Suprapubic skin (tissue), 4 donors: ENCODE measurements at places on chromosomes 1 and 21. TPM values are rescaled to one million over a fixed set of nuclear protein-coding genes. Genes with fewer than 3 reads are reported as not detected.

- DNase-seq, result no peak
These were observed 4.9 kb upstream of the DMRTA2 start for GRCh38 chr1:50427818-50428779.

GRCh38 chr1:32339363-32339978 lies 3.4 kb upstream of the MARCKSL1 start:
- no peak for DNase-seq

DNA sequence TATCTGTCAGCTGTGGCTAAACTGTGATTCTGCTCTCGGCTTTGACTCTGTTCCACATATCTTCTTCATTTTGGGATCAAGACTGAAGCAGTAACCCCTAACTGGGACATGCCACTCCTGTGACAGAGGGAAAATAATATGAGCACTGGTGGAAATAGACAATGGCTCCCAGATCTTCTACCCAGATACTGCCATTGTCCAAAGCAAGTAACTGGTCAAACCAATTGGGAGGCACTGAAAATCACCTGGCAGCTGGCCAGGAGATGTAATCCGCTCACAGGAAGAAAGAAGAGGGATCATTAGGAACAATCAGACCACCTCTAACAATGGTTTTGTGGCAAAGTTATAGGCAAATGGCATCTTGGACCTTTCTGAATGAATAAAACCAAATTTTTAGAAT lies 10.7 kb downstream of the SNX7 start:
- DNase-seq, result no peak

GRCh38 chr1:58412071-58412580 lies 134.4 kb downstream of the OMA1 start:
- DNase-seq, result no peak

DNA sequence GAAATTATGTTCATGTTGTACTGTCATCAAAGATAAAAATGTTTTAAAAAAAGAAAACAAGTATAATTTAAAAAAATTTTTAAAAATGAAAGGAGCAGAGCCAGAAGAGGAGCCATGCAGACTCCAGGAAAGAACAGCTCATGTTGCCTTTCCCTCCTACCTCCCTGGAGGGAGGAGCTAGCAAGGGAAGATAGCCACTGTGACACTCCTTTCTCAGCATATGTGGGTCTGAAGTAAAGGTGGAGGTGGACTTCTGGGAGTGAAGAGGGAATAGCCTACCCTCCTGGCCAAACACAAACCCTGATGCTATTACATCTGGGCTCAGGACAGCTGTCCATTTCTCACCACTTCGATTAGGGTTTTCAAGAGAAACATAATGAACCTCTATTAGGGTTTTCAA lies 54.2 kb downstream of the SLC2A1 start:
- no peak for DNase-seq

- DNase-seq, result no peak
These were observed at the start of gene PODN for GRCh38 chr1:53061859-53062707. Gene PODN, plus strand, starts transcription at chr1:53062213. Its CDS starts 7,643 bp downstream, at chr1:53069856.

- DNase-seq, result no peak
These were observed 93.4 kb upstream of the CSF3R start for GRCh38 chr1:36576118-36576517.

Gene SLC16A4
- 0.52 TPM for total RNA-seq

Gene CIART
- 15.8 TPM for total RNA-seq

Gene CGN
- total RNA-seq, result 62.4 TPM
